ENCODE measurements at places on chromosomes 3 and 15.

- DNase-seq: peak; percentile 74
Measured at GRCh38 chr3:184335661-184336546, 1.5 kb upstream of the FAM131A start.

DNA sequence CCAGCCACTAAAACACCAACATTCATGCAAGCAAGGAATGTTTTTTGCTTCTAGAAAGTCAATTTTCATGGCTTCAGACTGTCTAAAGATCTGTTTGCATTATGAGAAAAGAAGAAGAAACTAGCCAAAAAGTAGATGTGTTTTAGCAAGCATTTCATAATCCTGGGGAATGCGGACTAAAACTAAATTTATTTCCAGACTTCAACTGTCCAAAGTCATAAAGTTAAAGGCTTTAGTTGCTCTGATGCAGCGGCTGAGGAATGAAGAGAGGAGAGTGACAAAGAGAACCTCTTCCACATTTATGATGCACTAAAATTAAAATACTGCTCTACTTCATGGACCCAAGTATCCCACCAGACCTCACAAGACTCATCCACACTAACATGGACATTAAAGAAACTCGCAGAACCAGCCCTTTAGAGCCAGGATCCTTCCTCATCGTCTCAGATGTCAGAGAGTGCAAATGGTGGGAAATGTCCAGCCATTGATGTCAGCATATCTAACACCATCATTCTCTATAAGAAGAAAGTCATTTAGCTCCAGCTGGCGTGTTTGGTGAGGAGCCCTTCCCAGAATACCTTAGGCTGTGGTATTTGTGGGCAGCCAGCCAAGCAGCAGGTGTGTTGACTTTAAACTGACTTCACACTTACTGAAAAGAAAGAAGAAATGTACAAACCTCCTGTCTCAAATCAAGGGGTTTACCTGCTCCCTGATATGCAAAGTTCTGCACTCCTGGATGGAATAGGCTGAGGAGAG is 17.4 kb downstream of the FYCO1 start:
- DNase-seq: no peak

DNA sequence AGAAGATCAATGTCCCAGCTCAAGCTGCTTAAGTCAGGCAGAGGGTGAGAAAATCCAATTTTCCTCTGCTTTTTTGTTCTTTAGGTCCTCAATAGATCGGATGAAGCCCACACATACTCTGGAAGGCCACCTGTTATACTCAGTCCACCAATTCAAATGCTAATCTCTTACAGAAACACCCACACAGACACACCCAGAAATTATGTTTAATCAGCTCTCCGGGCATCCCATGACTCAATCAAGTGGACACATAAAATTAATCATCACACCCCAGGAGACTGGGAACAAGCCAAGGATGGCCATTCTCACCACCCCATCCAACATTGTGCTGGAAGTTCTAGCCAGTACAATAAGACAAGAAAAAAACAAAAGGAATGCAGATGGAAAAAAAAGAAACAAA is 67.8 kb upstream of the SLC24A5 start:
- DNase-seq: no peak

- no peak for DNase-seq
Measured at GRCh38 chr15:52021892-52022540, 3.0 kb downstream of the MAPK6 start.

- no peak for DNase-seq
Measured at GRCh38 chr3:104360038-104360437, 1006.7 kb upstream of the ALCAM start.

GRCh38 chr3:32945136-32945535 is 6.3 kb upstream of the CCR4 start:
- no peak for DNase-seq

DNA sequence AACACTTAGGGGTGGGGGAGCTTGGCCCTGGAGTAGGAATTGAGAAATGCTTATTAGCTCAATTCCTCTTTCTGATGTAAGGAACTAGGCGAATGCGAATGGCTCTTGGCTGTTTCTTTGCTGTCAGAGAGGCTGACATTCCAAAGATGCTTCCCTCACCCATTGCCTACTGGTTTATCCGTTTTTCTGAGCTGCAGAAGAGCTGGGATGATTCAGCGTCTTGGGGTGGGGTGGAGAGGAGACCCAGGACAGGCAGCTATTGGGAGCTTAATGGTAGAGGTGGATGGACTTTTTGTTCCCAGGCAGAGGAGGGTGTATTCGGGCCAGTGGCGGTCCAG is 9.8 kb downstream of the PLEKHO2 start:
- no peak for DNase-seq

- DNase-seq: no peak
Measured at GRCh38 chr3:114370537-114371174, 76.8 kb downstream of the TIGIT start.
